Stimulated activated CD4-positive, alpha-beta T cell treated with anti-CD3 and anti-CD28 coated beads, Interleukin-12 subunit alpha, Interleukin-12 subunit beta, amount 100 ng/mL, for 24 hours (primary cell): ENCODE measurements at places on chromosomes 2 and 18.

DNA sequence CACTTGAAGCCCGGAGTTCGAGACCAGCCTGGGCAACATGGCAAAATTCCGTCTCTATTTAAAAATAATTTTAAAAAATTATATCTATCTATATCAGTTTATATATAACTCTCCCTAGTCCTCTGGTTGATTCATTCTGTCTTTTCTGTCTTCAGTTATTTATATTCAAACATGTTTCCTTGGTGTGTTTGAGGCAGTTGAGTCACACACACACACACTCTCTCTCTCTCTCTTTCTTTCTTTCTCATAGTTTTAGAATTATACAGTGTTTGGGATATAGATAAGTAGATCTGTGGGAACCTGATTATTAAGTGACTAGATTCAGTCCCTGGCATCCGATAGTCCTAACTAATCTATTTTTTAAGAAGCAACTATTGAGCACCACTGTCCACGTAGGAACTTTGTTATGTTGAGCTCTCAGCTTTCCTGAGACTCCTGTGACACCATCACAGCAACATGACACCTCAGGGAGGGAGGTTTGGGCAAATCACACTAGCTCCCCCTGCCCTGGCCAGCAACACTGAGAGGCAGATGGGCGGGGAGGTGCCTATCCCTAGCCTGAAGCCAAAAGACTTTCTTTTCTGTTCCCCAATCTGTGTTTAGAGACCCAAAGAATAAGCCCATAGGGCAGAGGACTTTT lies 482.7 kb downstream of the DLGAP1 start:
- DNase-seq, result no peak

DNA sequence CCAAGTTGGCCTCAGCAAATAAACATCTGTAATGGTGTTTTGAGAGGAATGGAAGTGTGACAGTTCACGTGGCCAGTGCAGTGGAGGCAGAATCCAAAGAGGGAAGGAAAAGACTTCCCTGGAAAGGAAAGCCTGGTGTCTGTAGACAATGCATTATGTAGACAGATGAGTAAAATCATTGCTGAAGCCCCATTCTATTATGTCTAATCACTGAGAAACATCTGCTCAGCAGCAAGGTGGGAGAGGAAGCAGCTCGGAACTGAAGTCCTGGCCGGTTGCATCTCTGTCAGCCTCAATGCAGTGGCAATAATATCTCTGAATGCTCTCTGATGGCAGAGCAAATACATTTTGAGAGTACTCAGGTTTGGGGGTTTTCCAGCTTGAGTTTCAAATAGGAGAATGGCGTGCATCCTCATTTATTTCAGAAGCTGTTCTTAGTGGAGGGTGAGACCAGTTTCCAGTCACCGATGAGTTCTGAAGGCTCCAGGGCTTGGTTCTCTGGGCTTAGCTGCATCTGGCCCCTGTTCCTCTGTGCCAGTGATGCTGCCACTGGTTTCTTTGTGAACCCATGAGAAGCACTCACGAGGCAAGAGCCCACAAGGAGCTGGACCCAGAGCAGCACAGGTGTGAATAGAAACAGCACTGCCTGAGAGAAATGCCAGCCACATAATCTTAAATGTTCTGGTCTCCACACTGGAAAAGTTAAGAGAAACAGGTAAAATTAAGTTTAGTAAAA lies 63.3 kb downstream of the RPIA start:
- no peak for DNase-seq

DNA sequence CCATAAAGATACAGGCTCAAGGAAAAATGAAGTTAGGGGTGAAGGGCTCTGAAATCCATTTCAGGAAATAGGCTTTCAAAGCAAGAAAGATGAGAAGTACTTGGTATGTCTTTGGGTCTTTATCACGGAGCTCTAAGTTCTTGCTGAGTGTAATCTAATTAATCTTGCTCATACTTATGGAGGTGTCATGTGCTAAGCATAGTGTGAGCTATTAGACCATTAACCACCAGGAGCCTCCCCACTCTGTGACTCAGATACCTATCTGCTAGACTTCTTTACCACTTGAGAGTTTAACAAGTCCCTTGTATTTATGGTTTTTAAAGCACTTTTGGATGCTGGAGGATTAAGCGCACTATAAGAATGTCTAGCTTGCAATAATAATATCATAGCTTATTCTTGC lies 678.7 kb downstream of the EPHA4 start:
- no peak for DNase-seq

GRCh38 chr2:219912491-219912921 lies 285.1 kb downstream of the SLC4A3 start:
- DNase-seq, result no peak

DNA sequence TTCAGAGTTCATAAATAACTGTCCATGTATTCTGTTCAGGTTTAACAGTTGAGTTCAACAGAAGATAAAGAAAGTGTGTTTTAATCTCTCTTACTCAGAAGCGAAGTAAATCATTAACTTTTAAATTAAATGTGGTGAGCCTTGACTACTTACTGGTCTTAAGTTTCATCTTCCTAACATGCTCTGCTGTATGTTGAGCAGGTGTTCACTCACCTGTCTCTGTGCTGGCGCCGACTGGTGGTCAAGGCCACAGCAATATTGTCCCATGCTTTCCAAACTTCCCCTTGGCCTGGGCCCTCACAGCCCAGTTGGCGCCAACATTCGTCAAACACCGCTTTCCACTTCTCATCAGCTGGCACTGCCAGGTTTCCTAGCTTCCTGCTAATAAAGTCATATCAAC lies 17.0 kb upstream of the MPP4 start:
- DNase-seq, result no peak

- no peak for DNase-seq
Observed at GRCh38 chr2:25566094-25566493, 107.3 kb downstream of the DTNB start.

GRCh38 chr2:147416099-147416498 lies 428.7 kb upstream of the ACVR2A start:
- DNase-seq, result no peak

- no peak for DNase-seq
Observed at GRCh38 chr2:42336361-42336965, 24.6 kb downstream of the COX7A2L start.

- no peak for DNase-seq
Observed at GRCh38 chr18:63004466-63005089, 289.2 kb downstream of the PHLPP1 start.

DNA sequence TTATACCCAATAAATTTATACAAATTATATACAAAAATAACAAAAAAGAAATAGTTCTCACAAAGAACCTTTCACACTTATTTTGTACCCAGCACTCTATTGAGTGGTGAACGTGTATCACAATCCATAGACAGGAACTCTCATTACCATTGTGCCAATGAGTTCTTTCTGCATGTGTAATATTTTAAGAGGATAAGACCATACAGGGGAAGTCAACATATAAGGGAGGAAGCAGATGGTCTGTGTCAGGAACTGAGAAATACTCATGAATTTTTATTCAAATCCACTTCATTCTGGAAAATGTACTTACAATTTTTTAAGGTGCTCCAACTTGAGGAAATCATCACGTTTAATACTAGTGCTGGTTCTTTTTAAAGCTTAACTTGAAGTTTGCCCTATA lies 27.1 kb upstream of the ELOA2 start:
- DNase-seq, result no peak

- DNase-seq, result peak; percentile 42
Observed at GRCh38 chr18:51278045-51278649, 80.7 kb upstream of the MEX3C start.

DNA sequence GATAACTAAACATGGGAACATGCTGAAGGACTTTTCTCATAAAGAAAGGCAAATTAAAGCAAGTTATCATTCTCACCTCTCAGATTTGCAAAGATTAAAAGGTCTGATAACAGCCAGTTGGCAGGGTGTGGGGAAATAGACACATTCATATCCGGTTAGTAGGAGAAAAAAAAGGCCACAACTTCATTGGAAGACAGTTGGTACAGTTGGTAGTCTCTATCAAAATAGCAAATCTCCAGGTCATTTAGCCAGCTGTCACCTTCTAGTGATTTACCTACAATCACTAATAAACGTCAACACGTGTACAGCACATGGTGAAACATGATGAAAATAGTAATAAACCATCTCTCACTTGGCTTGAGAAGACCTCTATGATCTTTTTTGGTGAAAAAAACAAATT lies 16.6 kb downstream of the INPP5D start:
- no peak for DNase-seq
